ENCODE measurements at places on chromosomes 3 and 15.

GRCh38 chr3:154684021-154684420 is 254.0 kb upstream of the GPR149 start:
- no peak for DNase-seq

DNA sequence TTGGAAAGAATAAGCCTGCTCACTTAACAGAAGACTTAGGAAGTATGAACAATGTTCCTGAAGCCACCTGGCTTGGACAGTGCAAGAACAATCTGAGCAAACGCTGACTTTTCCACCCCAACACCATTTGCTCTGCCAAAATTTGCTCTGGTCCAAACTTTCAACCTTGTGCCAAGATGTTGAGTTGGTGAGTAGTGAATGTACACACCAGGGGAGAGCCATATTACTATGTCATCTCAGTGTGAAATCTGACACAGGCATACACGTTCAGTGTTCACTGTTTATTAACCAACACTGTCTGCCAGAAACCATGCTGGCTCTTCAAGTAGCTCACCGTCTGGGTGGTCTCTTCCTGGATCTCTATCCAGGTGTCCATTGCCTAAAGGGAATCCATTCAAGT is 152.9 kb upstream of the LPP start:
- no peak for DNase-seq

GRCh38 chr3:186895406-186895805 is 34.9 kb upstream of the ST6GAL1 start:
- no peak for DNase-seq

DNA sequence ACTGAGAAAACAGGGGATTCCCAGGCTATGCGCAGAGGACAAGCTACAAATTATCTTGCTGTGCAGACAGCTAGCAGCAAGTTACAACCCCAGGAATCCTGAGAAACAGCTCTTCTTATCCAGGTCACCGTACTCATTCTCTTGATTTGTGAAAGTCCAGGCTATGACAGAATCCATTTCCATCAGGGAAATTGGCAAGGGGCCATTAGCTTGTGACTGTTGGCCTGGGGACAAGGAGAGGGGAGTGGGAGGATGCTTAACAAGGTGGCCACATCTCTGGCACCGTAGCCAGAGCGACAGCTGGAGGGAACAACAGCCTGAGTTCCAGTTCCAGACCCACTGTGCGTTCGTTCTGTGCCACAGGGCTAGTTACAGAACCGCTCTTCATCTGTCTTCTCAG is 44.9 kb upstream of the PLXNA1 start:
- DNase-seq = no peak

GRCh38 chr3:10242182-10243065 is 5.8 kb upstream of the TATDN2 start:
- DNase-seq = no peak

DNA sequence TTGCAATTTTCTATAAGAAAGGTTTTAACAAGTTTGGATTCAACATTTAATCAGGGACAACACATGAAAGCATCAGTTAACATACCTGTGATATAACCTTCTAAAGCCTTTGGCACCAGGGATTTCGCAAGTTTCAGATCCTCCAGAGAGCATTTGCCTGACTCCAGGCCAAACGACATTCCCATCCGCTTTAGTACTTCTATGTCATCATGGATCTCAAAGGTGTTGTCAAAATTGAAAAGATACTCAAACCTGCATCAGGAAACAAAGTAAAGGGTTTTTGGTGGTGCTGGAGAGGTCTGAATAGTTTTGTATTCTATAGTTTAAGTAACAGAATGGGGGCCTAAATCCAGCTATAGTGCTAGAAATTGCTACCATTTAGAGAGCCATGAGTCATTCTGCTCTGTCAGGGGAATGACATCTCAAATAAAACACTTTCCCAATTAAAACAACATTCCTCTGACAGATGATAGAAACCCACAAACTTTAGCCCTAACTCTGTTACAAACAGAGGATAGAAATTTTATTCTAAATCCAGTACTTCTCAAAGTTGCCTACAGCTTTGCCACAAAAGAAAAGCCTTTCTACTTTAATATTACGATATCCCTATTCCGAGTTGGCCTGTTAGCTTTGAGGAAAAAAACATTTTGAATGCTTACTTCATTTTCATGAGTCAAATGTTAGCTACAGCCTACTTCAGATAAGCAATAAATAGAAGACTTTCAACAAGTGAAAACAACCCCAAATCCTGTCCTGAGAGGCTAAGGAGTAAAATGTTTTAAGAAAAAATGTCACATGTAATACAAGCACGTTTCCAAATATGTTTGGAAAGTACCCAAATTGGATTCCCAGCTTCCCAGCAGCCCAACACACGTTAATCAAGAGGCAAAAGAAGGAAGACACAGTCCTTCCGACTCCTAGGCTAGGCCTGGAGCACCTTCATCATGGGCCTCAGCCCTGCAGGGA is 83.4 kb downstream of the ATP1B3 start:
- no peak for DNase-seq

GRCh38 chr15:47988564-47988963 is 132.2 kb upstream of the SLC24A5 start:
- DNase-seq = no peak
